Urinary bladder (tissue), 4 donors: ENCODE measurements at places on chromosomes 12 and 14.

DNA sequence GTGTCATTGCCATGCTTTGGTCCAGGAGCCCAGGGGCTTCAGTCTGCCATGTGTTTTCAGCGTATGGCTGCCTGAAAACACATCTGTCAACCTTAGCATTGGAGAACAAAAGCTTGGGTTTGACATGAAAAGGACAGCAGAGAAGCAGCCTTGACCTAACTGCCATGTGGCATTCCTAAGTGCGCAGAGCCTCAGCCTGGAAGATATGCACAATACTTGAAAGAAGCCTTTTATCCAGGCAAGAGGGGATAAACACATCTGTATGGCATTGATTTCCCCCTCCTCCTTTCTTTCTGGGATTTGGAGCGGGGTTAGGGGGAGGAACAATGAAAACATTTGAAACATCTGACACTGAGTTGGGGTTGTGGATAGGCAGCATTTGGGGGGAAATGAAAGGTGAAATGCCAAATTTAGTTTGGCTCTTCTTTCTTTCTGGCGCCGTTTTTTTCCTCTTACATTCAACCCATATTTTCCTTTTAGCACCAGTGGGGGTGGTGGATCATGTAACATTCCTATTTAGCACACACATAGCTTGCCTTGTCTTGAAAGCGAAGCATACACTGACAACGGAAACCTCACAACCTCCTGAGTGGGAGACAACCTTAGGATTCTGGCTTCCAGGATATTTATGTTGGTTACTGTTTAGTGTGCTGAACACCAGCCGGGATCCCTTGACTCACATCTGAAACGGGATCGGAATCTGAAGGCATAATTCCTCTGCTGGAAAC lies 177.0 kb downstream of the C12orf75 start:
- DNase-seq, result no peak

DNA sequence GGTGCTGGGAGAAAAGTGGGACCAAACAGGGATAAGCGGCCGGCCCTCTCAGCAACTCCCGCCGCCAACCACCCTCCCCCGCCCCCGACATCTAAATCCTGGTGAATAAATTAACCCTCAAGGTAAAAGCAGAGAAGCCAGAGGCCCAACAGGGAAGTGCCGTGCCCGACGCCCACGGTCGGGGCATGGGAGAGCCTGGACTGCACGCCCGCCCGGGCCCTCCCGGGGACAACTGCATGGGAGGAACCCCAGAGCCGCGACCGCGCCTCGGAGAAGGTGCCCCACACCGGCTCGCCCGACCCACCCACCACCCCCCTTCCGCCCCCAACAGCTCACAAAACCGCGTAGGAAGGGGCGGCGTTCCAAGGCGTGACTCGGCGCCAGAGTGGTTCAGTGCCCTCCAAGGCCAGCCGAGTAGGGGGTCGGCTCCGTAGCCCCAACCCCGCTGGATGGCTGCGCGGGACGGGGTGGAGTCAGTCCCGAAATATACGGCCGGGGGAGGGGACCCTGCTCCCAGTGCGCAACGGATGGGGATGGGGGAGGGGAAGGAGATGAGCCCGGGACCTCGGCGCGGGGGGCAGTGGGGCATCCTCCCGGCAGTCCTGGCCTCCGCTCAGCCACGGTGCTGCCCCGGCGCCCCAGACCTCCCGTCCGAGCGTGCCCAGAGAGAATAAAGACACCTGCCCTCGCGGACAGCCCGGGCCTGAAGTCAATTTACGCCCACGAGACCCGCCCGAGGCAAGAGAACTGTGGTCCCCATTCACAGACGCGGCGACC lies 732 bp downstream of the SLC25A29 start:
- no peak for DNase-seq

GRCh38 chr14:87149583-87150354 lies 843.2 kb downstream of the GALC start:
- no peak for DNase-seq

DNA sequence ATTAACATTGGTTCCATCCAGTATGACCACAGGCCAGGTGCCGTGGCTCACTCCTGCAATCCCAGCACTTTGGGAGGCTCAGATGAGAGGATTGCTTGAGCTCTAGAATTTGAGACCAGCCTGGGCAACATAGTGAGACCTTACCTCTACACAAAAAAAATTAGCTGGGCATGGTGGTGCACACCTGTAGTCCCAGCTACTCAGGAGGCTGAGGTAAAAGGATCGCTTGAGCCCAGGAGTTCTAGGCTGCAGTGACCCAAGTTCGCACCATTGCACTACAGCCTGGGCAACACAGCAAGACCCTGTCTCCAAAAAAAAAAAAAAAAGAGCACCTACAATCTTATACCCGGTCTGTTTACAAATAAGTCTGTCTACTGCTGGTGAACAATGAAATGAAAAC lies 9.9 kb downstream of the LTA4H start:
- DNase-seq, result no peak
